ENCODE measurements at places on chromosomes 11 and 22.

DNA sequence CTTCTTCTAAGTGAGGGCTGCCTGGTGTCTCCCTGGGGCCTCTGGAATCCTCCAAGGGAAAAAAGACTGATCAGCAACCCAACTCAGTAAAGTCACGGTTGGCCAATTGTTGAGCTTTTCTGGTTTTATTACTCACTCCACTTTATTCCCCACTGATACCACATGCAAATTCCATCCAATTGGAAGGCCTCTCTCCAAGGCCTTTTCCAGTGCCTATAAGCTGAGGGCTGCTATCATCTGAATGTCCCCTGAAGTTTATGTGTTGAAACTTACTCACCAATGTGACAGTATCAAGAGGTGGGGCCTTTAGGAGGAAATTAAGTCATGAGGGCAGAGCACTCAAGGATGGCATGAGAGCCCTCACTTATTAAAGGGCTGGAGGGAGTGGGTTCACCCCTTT, 463.3 kb downstream of the BUD13 start:
- no peak for DNase-seq

GRCh38 chr22:48635816-48636215, 1191.9 kb downstream of the BRD1 start:
- DNase-seq = no peak

DNA sequence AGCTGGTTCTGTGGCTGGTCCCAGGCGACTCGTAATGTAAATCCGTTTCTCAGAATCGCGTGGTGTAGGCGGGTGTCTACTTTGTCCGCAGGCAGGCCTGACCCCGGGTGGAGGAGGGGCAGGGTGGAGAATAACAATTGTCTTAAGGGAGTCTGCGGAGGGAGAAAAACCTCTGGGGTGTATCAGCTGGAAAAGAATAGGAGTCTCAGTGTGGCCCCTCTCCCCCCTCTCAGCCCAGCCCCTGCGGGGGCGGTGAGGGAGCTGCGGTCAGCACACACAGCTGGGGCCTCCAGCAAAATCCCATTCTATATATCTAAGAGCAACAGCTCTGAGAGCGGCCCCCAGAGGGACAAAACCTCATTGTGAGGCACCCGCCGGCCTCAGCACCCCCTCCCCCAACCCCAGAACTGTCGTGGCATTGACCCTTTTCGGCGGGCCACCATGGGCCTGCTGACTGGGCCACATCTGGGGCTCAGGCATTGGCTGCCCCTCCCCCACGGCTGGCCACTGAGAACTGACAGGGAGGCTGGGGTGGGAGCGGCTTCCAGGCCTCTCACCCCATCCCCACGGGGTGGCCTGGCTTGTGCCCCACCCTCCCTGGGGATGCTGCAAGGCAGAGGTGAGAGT, 2.7 kb upstream of the MYRF start:
- no peak for DNase-seq

DNA sequence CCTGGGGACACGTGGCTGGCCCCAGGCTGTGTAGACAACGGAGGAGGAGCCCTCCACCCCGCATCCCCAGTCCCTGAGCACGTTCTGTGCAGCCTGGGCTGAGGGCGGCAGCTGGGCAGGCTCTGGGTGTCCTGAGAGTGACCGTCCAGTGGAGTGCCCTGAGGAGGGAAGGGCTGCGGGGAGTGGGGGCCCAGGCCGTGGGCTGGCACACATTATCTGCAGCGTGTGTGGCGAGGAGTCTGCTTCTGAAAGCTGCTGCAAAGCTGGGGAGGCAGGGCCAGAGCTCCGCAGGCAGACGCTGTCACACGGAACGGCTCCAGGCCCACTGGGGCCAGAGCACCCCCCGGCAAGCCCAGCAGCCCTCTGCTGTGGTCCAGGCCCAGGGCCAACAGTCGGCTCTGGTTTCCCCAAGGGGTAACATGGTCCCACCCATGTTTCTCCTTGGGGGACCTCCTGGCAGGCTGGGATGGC, 835 bp upstream of the ANO9 start:
- DNase-seq = no peak

DNA sequence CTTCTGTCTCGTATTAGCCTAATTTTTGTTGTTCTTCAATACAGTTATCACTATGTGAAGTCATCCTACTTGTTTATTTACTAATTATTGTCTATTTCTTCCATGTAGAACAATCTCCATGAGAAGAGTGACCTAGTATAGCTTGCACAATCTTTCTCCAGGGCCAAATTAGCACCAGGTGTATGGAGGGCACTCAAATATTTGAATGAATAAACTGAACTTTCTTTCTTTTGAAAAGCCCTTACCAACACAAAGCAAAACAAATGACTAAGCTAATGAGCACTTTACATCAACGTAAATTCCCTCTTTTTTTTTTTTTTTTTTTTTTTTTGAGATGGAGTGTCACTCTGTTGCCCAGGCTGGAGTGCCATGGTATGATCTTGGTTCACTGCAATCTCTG, 34.2 kb downstream of the ABTB2 start:
- no peak for DNase-seq

DNA sequence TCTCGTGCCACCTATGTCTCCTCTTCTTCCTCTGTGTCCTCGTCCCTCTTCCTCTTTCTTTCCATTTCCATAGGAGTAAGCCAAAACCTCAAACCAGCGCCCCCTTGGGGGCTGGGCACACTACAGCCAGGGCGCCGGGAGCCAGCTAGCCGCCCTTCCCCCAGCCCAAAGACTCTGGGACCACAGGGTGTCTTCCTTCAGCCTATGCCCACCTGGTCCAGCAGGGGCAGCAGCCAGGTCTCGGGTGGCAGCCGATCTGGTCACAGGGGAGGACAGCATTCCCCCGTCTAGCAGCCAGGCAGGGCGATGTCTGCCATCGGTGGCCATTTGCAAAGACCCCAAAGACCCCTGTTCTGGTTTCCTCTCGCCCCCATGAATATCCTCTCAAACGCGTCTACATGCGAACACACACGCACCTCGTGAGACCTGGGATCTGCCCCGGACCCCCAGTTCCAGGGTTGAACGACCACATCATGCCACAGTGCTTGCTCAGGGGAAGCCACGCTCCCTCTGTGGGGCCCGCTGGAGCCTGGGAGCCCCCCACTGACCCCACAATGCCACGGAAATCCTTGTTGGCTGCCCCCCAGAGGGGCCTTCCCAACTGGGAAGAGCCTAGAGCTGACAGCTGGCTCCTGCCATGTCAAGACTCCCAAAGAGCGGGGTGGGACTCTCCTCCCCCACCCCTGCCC, 546.0 kb upstream of the CCDC179 start:
- DNase-seq = no peak

- DNase-seq = no peak
These were observed 27.2 kb upstream of the SWAP70 start for GRCh38 chr11:9636691-9637090.

- DNase-seq = no peak
These were observed 110.2 kb downstream of the RBFOX2 start for GRCh38 chr22:35918456-35918855.

- peak; percentile 64 for DNase-seq
These were observed at the start of gene LMO1 for GRCh38 chr11:8263769-8264410. Gene LMO1 (minus strand): TSS chr11:8263878. CDS start chr11:8263362, 516 bp downstream.

DNA sequence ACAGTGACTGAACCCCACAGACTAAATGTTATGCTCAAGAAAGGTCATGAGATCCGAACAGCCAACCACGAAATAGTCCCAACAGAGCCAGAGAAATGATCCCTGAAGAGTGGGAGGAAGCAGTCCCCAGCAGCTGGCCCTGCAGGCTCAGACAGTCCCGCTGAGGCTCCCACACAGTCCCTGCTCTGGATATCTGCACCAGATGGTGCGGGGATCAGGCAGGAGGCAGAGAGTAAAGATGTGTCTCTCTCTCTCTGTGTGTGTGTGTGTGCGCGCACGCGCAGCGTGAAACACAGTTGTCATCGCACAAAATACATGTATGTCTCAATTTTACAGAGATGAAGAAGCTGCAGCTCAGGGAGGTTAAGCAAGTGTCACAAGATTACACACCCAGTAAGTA, 27.9 kb downstream of the GUCY1A2 start:
- DNase-seq = no peak

- DNase-seq = no peak
These were observed 9.3 kb upstream of the ARHGAP42 start for GRCh38 chr11:100677796-100678195.

DNA sequence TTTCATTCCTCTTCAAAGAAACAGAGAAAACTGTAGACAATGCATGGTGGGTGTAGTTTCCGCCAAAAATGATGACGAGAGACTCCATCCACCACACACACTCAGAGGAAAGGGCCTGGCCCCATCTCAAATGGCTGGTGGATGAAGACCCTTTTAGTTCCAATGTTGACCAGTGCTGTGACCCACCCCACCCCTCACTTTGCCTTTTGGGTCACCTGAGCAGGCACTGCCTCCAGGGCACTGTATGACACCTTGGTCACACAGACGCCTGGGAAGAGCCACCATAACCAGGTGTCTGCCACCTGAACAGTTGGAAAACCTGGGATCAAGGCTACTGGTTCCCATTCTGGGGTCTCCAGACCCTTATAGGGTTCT, 121.3 kb downstream of the MPPED1 start:
- no peak for DNase-seq

DNA sequence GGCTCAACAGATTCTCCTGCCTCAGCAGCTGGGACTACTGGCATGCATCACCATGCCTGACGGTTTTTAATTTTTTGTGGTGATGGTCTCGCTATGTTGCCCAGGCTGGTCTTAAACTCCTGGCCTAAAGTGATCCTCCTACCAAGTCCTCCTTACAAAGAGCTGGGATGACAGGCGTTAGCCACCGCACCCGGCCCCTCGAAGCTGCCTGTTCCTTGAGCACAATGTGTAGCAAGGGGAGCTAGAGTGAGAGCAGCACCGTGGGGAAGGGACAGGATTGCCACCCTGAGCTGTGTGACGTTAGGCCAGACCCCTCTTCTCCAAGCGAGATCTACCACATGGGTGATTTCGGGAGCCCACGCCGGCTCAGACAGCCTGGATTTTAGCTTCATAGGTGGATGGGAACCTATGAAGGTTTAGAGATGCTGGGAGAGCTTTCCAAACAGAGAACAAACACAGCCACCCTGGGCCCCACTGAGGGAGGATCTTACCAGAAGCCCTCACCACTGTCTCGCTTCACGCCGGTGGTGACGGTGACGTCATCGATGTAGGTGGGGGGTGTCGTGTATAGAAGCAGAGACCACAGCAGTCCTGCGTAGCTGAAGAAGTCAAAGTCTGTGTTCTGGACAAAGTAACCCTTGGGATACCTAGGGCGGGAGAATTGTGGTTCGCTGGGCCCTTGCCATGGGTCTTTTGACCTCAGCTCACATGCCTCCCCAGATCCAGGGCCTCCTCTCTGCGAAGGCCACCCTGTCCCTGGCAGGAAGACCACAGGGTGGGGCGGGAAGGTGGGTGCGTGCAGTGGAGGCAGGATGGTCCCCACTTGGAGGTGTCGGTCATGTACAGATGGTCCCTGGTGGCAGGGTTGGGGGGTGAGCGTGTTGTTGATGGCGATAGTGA, 23.1 kb downstream of the RGL4 start:
- DNase-seq = no peak

- no peak for DNase-seq
These were observed 76.3 kb downstream of the CYB5R2 start for GRCh38 chr11:7596975-7597391.

DNA sequence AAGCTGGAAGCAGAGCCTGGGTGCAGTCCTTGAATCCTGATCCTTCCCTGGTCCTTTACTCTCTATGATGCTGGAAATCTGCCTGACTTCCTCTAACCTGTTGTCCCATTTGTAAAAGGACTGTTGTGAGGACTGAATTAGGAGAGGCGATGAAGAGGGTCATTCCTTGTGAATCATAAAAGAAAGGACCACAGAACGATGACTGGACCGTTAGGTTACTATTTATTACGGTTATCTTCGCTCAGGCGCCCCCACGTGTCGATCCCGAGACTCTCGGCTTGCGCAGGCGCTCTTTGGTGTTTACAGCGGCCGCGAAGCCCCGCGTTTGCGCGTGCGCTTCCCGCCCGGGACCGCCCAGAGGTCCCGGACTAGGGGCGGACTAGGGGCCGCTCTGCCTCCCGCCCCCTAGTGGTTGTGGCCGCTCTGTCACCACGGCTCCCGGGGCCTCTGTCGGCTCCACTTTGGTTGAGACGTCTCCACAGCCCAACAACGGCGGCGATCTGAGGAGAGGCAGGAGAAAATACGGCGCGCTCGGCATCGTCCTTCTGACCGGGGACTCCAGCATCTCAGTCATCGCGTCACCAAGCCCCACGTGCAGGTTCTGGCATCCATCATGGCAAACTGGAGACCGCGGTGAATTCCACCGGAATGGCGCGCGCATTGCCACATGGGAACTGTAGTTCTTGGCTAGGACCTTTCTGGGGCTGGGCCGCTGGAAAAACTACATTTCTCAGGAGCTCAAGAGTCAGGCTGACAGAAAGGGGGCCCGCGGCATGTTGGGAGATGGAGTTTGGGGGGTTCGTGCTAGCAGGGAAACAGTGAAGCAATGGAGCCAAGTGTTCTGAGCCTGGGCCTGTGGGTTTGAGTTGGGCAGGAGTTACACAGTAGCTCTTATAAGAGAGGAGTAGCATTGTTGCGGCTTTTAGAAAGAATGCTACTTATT, at the start of gene STARD10:
Gene STARD10, minus strand, starts transcription at position 623 of the 943 bp plus-strand sequence. CDS start 12,866 bp downstream, outside the sequence.
- DNase-seq = peak; percentile 96

DNA sequence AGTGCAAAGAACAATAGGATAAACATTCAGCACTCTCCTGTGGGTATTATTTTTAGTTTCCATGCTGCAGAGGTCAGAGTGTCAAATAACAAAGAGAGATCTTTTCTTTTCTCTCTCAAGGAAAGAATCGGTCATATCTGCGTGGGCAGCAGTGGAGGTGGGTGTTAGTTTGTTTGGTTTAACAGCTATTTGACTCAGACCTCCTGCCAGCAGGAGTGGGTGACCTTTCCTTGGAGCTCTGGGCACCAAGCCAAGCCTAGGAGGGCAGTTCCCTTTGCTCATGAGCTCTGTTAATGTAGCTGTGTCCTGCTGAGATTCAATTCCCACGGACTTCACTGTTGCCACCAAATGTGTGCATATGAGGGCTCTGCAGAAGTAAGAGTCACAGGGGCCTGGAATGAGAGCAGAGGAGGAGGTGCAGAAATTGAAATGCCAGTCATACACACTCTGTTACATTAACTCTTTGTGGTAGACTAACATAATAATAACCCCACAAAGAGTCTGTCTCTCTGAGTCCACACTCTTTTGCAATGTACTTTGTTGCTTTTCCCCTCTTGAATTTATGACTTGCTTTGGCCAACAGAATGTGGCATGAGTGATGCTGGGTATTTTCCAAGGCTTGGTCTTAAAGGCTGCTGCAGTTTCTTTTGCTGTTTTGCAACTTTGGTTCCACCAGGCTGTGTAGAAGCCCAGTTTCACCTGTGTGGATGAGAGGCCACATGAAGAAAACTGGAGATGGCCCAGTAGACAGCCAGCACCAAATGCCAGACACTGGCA, 76.0 kb upstream of the GRK3 start:
- DNase-seq = no peak

DNA sequence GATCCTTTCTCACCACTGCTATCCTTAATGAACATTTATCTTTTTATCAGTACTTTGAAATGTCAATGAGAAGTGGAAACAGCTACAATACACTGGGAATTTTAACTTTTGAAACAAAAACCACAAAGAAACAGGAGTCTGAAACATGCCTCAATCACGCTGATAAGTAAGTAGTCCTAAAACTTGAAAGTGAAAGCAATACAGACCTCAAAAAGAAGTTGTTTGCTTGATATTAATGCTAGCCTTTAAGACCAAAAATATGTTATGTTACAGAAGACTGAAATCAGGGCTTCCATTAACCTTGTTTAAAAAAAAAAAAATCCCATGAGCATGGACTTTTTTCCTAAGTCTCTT, 21.3 kb downstream of the PHF21A start:
- peak; percentile 34 for DNase-seq

GRCh38 chr11:59501931-59502330, 1.4 kb upstream of the OR4D11 start:
- no peak for DNase-seq

- DNase-seq = no peak
These were observed 372.6 kb upstream of the NARS2 start for GRCh38 chr11:78946945-78947902.
